Mucosa of descending colon (tissue), 3 donors: ENCODE measurements at places on chromosomes 3 and 15. TPM values are rescaled to one million over a fixed set of nuclear protein-coding genes. Genes with fewer than 3 reads are reported as not detected.

GRCh38 chr3:143608966-143609365 lies 239.3 kb downstream of the SLC9A9 start:
- DNase-seq = no peak

- DNase-seq = no peak
Observed at GRCh38 chr3:30864836-30865235, 29.6 kb downstream of the GADL1 start.

GRCh38 chr15:96869122-96869521 lies 538.6 kb downstream of the NR2F2 start:
- no peak for DNase-seq

DNA sequence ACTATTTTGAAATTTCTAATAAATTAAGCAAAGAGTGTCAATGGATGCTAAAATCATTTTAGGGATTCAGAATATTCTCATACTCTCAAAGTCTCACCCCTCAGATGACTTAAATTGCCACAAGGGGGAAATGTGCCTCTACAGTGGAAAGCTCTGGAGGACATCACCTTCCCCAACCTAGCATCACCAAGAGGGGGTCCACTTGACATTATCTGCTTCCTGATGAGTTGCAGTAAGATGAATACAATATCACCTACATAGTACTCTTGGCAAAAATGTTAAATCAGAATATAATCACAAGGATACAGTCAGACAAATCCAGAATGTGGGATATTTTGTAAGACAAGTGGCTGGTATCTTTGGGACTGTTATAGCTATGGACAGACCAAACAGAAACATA lies 290.1 kb downstream of the MFSD1 start:
- DNase-seq = no peak

- peak; percentile 53 for DNase-seq
Observed at GRCh38 chr3:179072100-179072438, 460 bp upstream of the ZMAT3 start.

- no peak for DNase-seq
Observed at GRCh38 chr3:58041182-58041825, 33.1 kb downstream of the FLNB start.

DNA sequence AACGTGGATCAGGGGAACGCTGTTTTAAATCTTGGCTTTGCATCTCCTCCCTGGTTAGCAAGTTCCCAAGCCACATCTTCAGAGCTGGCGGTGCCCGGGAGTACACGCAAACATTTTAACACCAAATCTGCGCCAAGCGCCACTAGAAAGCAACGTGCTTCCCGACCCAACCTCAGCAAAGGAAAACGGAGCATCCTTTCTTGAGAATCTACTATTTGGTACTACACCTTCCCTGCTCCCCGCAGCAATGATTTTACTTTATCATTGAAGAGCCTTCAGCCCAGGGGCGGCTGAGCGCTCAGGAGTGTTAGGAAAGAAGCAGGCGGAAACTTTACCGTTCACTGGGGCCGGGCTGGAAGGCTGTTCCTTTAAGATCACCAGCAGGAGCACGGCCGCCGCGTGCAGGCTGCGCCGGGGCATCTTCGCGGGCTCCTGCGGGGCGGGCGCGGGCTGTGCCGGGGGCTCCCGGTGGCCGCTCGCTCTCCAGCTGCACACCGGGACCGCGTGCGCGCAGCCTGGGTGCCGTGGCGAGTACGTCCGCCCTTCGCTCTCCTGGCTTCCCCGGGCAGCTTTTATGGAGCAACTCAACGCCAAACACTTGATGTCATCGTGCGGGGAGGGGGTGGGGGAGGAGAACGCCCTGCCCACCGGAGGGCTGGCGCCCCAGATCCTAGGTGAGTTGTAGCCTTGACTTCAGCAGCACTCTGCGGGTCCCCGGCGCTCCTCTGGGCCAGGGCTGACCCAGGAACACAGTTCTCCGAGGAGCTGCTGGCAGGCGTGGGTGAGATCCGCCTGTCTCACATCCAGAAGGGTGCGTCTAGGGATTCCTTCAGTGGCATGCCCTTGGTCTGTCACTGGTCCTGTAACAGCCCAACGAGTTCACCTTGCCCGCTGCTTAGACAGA lies at the start of gene CA12:
Gene CA12, minus strand, starts transcription at position 546 of the 904 bp plus-strand sequence. Its CDS starts 126 bp downstream, at position 420.
- DNase-seq = peak; percentile 81

GRCh38 chr3:126259411-126260391 lies 79.3 kb upstream of the ALDH1L1 start:
- peak; percentile 60 for DNase-seq

GRCh38 chr15:66965201-66965900 lies 100.1 kb upstream of the SMAD3 start:
- DNase-seq = no peak

DNA sequence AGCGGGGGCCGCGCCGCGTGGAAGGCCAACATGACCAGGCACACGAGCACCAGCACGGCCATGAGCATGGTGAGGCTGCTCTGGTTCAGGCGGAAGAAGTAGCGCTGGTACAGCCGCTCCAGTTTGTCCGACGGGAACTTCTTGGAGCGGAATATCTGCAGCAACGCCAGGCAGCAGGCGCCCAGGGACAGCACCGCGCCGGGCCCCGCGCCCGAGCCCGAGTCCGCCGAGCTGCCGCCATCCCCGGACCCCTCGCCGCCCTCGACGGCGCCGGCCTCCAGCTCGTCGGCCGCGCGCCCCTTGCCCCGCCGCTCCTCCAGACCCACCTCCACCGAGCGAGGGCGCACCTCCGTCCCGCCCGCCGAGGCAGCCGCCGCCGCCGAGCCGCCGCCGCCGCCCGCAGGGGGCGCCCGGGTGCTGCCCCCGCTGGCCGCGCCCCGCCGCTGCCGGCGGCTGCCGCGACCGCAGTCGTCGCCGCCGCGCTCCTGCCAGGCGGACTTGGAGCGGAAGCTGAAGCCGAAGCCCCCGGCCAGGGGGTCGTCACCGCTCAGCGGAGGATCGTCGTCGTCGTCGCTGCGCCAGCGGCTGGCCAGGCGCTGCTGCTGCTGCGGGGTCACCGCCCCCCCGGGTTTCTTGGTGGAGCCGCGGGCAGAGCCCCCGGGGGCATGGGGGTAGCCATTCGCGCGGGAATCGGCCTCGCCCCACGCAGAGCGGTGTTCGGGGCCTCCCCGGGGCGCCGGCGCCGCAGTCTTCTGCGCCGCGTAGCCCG lies 957 bp downstream of the ADCY5 start:
- no peak for DNase-seq

GRCh38 chr3:145536461-145536860 lies 624.5 kb downstream of the PLOD2 start:
- no peak for DNase-seq

DNA sequence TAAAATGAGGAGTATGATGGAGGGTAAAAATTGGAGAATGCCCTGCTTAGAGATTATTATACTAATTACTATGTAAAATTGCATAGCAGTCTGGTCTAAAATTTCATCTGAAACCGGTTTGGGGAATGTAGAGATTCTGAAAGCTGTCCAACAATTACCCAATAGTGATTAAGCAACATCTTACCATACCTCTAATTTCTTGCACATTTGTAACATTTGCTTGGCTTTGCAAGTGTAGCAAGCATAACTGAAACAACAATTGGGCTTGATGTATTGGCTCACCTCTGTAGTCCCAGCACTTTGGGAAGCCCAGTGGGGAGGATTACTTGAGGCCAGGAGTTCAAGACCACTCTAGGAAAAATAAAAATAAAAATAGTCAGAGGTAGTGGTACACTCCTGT lies 17.4 kb downstream of the AADACL2 start:
- DNase-seq = no peak

The FGD5 gene
- 15.1 TPM for total RNA-seq

The EPHB3 gene
- total RNA-seq = 33.6 TPM

The DUOXA1 gene
- 1.6 TPM for total RNA-seq

The ABHD2 gene
- total RNA-seq = 156 TPM

The FOXB1 gene
- not detected for total RNA-seq

The EEF1AKMT4 gene
- total RNA-seq = 3.2 TPM

The RLBP1 gene
- total RNA-seq = not detected
